Stimulated activated memory B cell treated with anti-CD40 and anti-IgM and Interleukin-4, amounts not matched to agents 10 μg/mL and 1 μg/mL and 100 μg/mL, for 72 hours (primary cell): ENCODE measurements at places on chromosomes 11 and 22.

DNA sequence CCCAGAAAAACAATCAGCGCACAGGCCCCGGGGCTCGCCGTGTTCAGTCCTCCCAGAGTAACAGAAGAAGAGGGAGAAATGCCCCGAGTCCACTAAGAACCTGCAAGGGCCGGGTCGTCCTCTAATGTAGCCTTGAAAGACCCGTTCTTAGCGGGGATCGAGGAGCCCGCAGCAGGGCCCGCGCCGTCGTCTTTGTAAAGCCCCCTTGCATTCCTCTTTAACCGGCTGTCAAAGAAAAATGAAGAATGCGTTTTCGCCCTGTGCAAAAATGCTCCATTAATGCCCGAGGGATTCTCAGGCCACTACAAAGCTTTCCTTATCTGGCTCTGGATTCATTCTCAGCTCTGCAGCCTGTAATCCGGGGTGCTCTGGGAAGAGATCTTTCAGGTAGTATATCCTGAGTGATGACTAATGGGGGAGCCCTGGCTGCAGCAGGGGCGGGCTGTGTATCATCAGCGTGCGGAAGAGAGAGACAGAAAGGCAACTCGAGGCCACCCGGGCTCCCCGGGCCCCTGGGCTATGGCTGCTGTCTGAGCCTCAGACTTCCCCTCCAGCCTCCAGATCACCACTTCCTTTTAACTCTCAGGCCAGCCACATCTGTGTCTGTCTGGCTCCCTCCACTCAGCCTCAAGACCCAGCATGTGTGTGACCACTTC, 78.2 kb downstream of the FBLN1 start:
- peaks cover 19% of the 10 kb centered on the region for H3K4me1 ChIP-seq
- H3K27ac ChIP-seq = no peak overlapping the region
- no peak for ATAC-seq
- H3K36me3 ChIP-seq = no peaks in the 10 kb centered on the region

GRCh38 chr11:60348116-60348515, 21.1 kb downstream of the MS4A6E start:
- H3K36me3 ChIP-seq = no peaks in the 10 kb centered on the region
- no peaks in the 10 kb centered on the region for H3K27me3 ChIP-seq
- ATAC-seq = no peak
- no peak overlapping the region for H3K4me3 ChIP-seq
- H3K4me1 ChIP-seq = peaks cover 29% of the 10 kb centered on the region
- no peak overlapping the region for H3K27ac ChIP-seq

DNA sequence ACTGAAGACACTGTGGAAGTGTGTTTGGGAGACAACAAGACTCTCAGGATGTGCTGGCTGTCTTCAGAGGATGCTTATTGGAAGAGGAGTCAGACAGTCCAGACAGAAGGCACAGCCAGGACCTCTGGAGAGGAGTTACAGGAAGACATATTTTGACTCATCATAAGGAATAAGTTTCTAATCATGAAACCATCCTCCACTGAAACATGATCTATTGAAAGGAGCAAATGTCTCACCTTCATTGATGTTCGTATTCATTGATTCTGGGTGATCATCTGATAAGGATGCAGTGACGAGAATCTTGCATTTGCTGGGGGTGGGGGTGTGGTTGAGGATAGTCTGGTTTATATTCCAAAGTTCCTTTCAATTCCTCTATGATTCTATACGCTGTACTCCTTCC, 2.5 kb upstream of the CXCR5 start:
- H3K4me3 ChIP-seq = no peak overlapping the region
- no peaks in the 10 kb centered on the region for H3K27me3 ChIP-seq
- H3K4me1 ChIP-seq = peaks cover 44% of the 10 kb centered on the region

DNA sequence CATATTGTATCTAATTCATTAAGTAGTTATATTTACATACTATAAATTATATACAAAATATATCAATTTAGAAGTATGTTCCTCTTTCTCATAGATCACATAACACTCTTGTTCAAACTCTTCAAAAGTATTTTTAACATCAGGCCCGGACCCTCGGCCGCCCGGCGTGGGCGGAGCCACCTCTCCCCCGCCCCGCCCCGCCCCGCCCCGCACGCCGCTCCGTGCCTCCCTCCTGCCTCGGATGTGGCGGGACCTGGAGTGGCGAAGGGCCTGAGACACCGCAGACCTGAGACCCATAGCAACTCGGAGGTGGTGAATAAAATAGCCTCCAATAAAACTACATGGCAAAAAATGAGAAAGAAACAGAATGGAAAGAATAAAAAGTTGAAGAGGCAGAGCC, 105.9 kb upstream of the BDNF start:
- ATAC-seq = no peak
- no peak overlapping the region for H3K4me3 ChIP-seq
- H3K4me1 ChIP-seq = no peaks in the 10 kb centered on the region
- H3K36me3 ChIP-seq = no peaks in the 10 kb centered on the region
- H3K27ac ChIP-seq = no peak overlapping the region

DNA sequence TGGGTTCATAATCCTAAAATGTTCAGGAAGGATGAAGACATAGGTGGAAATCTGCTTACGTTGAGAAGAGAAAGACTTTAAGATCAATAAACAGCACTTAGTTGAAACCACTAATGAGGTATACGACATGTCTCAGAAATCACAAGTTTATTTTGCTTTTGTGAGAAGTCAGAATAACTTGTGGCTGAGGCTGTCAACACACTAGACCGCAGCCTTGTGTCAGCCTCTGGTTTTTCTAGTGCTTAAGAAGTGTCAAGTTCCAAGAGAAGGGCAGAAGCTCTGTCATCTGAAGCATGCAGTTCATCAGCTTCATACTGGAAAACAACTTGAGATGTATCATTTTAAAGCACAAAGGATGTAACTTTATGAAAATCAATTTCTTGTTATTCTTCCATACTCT, 420.9 kb downstream of the METTL15 start:
- no peak overlapping the region for H3K27ac ChIP-seq
- no peaks in the 10 kb centered on the region for H3K4me1 ChIP-seq
- H3K4me3 ChIP-seq = no peak overlapping the region
- H3K27me3 ChIP-seq = no peaks in the 10 kb centered on the region
- H3K36me3 ChIP-seq = no peaks in the 10 kb centered on the region

DNA sequence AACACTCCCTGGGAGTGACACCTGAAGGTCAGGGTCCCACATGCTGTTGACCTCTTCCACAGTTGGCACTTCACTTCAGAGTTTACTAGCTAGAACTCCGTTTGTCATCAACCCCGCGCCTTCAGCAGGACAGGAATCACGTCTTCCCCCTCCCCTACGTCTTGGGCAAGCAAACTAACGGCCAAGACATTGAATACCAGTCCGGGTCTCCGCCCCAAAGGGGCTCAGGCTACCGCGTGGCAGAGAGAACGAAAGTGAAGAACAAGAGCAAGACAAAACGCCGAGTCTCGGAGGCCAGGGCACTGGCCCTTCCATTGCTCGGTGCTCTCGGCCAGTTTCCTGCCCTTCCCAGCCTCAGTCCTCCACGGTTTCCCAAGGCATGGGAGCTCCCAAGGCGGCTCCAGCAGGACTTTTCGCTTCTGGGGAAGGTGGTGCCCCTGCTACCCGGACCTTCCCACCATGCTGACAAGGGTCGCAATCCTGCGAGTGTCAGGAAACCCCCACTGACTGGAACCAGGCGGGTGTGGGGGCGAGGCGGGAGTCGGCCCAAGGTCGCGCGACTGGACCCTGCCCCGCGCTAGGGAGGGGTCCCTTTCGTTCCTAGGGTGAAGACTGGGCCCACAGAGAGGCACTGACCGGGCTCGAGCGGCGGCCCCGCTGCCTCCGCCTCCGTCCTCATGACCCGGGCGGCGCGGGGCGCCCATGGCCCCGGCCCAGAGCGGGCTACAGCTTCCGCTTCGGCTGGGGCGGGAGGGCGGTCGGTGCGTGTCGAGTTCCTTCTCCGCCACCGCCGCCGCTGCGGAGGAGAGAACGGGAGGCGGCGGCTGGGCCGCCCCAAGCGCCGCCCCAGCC, at the start of gene GUCD1:
GUCD1 (minus strand) TSS at position 826 of the 852 bp plus-strand sequence; CDS start at position 679, 147 bp downstream.
- H3K27me3 ChIP-seq = no peaks in the 10 kb centered on the region
- peak within 1 kb of the TSS; percentile 97 for H3K4me3 ChIP-seq
- H3K36me3 ChIP-seq = peaks cover 29% of the 10 kb centered on the region
- no peak for ATAC-seq
- peak within 1 kb of the TSS; percentile 91 for H3K27ac ChIP-seq
- peaks cover 77% of the 10 kb centered on the region for H3K4me1 ChIP-seq

DNA sequence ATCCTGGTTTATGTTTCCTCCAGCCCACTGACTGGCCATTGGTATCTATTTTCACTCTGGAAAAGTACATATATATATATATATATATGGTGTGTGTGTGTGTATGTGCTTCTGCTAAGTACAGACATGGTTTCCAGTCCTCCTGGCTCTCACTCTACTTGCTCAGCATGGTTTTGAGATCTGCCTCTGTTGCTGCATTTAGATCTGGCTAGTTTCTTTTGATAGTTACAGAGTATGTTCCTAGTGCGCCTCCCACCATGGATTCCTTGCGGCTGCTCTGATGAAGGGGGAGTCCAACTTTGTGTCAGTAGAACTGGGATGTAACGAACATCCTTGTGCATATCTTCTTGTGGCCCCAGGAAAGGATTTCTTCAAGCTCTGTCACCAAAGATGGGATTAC, 274.1 kb downstream of the MIAT start:
- no peak overlapping the region for H3K27ac ChIP-seq
- ATAC-seq = no peak
- peaks cover 20% of the 10 kb centered on the region for H3K27me3 ChIP-seq
- no peak overlapping the region for H3K4me3 ChIP-seq
- H3K4me1 ChIP-seq = no peaks in the 10 kb centered on the region
- H3K36me3 ChIP-seq = no peaks in the 10 kb centered on the region

- H3K4me3 ChIP-seq = no peak overlapping the region
- ATAC-seq = no peak
- peaks cover 15% of the 10 kb centered on the region for H3K27me3 ChIP-seq
- H3K27ac ChIP-seq = no peak overlapping the region
- H3K4me1 ChIP-seq = no peaks in the 10 kb centered on the region
- H3K36me3 ChIP-seq = no peaks in the 10 kb centered on the region
These were observed 168.8 kb upstream of the ISX start for GRCh38 chr22:34897126-34897525.

DNA sequence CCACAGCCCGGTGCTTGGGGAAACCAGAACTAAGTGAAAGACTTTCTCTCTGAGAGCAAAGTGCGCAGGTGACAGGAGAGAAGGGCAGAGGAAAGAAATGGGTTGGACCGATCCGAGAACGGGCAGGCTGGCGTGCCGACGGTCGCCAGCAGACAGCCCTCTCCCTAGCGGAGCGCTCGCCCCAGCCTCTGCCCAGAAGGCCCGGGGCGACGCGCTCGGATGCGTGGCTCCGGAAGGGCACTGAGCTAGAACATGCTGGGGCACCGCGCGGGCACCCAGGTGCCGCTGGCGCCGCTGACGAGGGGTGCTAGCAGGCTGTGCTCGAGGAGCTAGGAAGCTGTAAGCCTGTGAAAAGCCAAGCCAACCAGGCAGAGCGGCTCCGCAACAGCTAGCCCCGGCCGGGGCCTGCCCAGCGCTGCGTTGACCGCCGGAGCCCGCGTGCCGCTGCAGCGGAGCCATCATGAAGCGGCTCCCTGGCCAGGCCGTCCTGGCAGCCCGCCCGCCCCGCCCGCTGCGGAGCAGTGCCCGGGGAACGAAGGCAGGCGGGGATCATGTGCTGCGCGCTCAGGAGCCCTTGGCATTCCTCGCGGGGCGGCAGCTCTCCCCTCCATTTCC, 22.1 kb upstream of the RRAS2 start:
- H3K4me1 ChIP-seq = no peaks in the 10 kb centered on the region
- no peaks in the 10 kb centered on the region for H3K36me3 ChIP-seq
- peak overlapping the region; percentile 80 for H3K27ac ChIP-seq
- ATAC-seq = peak; percentile 98
- H3K27me3 ChIP-seq = no peaks in the 10 kb centered on the region

GRCh38 chr22:17410576-17410975, 41.3 kb downstream of the CECR2 start:
- peaks cover 8% of the 10 kb centered on the region for H3K27me3 ChIP-seq
- ATAC-seq = no peak
- no peaks in the 10 kb centered on the region for H3K4me1 ChIP-seq

DNA sequence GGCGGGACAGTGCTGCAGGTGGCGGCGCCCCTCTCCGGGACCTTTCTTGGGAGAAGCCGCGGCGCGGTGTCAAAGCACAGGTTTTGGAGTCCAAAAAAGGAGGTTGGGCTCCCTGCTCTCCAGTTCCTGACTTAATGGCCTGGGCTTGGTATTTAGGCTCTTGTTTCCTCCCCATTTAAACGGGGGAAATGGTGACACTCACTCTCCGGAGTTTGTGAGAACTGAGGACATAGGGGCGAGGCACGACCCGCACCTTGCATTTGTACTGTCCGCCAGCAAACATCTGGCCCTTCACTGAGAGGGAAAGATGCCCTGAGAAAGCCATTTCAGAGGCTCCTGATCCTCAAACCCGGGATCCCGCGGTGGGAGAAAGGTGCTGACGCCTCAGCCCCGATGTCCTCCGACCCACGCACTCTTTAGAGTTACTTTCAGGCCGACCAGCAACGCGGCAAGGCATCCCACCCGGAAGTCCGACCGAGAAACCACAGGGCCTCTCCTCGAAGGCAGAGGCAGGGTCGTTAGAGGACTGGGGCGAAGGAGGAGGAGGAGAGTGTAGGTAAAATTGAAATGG, 2.9 kb upstream of the WDR74 start:
- no peaks in the 10 kb centered on the region for H3K27me3 ChIP-seq
- peaks cover 11% of the 10 kb centered on the region for H3K36me3 ChIP-seq
- no peak overlapping the region for H3K4me3 ChIP-seq
- H3K4me1 ChIP-seq = peaks cover 14% of the 10 kb centered on the region
- no peak overlapping the region for H3K27ac ChIP-seq

- H3K4me1 ChIP-seq = no peaks in the 10 kb centered on the region
These were observed 33.7 kb downstream of the OR52E1 start for GRCh38 chr11:5103066-5103465.
